ENCODE measurements at places on chromosomes 4 and X.

GRCh38 chr4:2878346-2878745, 34.7 kb downstream of the ADD1 start:
- no peak for DNase-seq

DNA sequence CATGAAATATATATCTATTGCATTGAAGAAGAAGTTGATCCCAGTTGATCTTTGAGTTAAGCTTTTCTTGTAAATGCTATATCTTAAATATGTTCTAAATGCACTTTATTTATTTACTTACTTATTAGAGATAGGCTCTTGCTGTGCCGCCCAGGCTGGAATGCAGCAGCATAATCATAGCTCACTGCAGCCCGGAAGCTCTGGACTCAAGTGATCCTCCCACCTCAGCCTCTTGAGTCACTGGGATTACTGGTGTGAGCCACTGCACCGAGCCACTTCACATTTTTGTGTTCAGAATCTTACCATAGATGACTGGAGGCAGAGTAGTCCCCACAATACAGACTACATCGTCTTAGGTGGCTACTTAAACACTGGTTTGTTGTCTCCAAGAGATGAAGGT, 324.3 kb upstream of the SLIT2 start:
- no peak for DNase-seq

DNA sequence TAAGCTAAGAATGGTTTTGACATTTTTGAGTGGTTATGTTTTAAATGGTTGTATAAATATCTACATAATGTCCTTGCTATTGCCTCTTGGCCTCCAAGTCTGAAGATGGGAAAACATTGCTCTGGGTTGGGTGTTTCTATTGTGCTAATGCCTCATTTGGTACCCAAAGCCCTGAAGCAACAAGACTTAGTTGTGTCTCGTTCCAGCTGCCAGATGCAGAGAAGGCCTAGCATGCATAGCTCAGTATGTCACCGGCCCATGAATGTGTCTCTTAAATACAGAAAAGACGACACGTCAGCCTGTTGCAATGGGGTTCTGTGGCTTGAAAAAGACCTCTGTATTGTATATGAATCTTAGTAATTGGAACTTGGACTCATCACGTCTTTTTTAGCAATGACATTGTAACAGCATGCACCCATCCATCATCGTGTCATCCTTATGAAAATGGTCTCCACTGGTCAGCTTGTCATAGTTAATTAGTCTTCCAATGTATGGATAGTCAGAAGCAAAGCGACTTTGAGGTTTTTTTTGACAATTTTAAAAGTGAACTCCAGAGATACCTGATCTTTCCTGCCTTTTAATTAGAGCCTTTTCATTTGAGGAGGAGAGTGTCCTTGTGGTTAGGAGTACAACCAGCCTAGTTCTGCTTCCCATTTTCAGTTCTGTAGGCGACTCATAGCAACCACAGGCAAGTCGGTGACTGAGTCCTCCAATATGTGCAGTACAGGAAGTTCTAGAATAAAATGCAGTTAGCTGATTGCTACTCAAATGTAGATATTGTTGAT, 126.4 kb upstream of the GATB start:
- DNase-seq: no peak

- no peak for DNase-seq
Observed at GRCh38 chr4:181770971-181771370, 472.2 kb upstream of the TENM3 start.

- DNase-seq: no peak
Observed at GRCh38 chr4:15488658-15489470, 19.2 kb downstream of the CC2D2A start.

All from uterus (tissue), 4 donors.